ENCODE measurements at places on chromosomes 4 and X.

DNA sequence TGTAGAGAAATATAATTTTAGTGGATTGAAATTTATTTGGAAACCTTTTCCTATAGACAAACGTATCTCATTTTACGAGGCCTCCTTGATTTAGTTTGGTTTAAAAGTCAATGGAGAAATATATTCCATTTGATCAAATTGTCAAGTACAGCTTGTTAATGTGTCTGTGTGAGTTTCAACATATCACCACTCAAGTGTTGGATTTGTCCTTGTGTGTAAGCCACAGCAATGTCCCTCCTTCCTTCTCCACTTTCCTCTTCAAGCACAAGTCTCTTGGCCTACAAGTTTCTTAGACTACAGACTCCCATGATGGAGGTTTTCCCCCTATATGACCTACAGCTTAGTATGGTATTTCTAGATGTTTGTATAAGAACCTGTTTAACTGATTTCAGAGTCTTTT, 104.7 kb downstream of the SYNPO2 start:
- H3K27ac ChIP-seq = no peak overlapping the region
- H3K4me3 ChIP-seq = no peak overlapping the region
- H3K4me1 ChIP-seq = no peaks in the 10 kb centered on the region
- no peaks in the 10 kb centered on the region for H3K36me3 ChIP-seq
- peaks cover 3% of the 10 kb centered on the region for H3K27me3 ChIP-seq

DNA sequence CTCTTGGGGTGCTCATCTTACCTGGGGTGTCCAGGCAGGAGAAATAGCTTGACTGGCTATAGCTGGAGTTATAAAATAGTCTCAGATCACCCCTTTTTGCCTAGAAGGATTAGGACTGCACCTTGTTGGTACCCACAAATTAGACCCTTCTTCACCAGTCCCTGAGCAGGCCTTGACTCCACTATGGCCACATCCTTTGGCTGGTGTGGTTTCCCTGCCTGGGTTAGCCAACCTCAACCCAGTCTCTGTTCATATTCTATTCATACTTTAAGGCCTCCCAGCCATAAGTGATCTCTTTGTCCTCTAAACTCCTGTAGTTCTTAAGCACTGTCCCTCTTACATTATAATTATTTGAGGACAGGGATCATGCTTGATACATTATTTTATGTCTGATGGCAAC, 69.4 kb downstream of the ARX start:
- H3K4me1 ChIP-seq = no peaks in the 10 kb centered on the region
- no peaks in the 10 kb centered on the region for H3K27me3 ChIP-seq
- H3K36me3 ChIP-seq = peaks cover 4% of the 10 kb centered on the region
- DNase-seq = no peak
- no peak overlapping the region for H3K4me3 ChIP-seq

DNA sequence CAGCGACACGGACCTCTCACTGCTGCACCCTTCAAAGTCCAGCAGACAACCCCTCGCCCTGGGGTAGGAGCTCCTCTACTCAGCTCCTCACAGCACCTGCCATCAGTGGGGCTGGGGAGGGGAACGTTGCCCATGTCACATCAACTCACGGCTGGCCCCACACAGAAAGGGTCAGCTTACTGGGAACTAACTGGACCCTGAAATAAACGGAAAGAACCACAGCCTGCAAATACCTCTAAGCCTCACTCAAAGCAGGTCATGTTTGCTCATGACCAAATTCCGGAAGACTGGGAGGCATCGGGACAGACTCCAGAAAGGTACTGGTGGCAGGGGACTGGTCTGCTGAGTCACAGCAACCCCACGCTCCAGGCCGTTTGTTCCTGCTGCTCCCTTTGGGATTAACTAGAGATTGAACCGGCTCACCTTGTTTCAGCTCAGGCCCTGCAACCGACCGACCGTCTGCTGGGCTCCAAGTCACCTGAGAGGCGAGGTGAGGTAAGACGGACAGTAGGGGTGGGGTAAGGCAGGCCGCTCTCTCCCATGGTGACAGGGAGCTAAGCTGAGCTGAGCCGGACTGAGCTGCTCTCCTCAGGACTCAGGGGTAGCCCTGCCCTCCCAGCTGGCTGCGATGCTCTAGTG, 5.6 kb downstream of the G6PD start:
- H3K4me3 ChIP-seq = no peak overlapping the region
- peaks cover 48% of the 10 kb centered on the region for H3K4me1 ChIP-seq
- peak overlapping the region; percentile 97 for H3K27ac ChIP-seq
- no peak for DNase-seq
- H3K27me3 ChIP-seq = no peaks in the 10 kb centered on the region
- H3K36me3 ChIP-seq = peaks cover 32% of the 10 kb centered on the region

DNA sequence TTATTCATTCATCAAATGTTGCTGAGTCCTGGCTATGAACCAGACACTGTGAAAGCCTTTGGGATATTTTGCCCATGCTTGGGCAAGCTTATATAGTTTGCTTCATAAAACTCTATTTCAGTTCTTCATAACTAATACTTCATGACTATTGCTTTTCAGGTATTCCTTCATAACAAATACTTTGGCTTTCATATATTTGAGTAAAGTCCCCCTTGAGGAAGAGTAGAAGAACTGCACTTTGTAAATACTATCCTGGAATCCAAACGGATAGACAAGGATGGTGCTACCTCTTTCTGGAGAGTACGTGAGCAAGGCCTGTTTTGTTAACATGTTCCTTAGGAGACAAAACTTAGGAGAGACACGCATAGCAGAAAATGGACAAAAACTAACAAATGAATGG, 1.7 kb upstream of the AFP start:
- no peak for DNase-seq
- H3K4me3 ChIP-seq = no peak overlapping the region

DNA sequence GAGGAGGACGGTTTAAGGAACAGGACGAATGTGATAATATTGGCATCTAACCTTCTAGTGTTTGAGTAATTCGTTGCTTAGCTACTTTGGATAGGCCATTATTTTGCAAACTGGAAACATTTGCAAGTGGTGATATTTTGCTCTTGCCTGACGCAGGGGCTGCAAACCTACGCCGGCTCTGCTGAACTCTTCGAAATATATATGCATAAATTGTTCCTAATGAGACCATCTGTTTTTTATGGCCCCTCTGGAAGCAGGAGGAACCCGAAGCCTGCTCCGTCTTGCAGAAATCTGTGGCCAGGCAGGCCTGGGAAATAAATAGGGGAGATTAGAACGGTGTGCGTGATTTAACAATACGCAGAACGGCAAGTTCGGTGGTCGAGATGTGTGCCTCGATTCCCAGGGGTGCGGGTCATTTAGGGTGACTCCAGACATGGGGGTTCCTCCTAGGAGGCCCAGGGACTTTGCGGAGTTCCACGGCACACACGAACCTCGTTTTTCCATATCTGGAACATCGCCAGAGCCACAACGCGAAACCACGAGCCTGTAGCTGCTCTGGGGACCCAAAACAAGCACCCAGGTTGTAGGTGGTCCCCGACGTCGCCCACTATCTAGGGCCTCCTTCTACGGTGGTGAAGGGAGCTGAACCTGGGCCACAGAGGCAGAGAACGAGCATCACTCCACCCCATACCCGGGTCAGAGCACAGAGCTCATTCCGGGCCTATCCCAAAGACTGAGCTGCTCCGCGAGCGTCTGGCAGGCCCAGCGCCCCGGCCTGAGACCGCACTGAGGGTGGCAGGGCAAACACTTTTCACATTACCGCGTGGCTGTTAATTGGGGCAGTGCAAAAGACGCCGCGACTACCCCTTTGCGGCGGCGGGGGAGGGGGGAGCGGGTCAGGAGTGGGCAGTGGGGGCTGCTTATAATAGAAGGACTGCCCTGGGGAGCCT, 89.7 kb downstream of the BCOR start:
- DNase-seq = no peak
- peaks cover 33% of the 10 kb centered on the region for H3K27me3 ChIP-seq
- peaks cover 33% of the 10 kb centered on the region for H3K4me1 ChIP-seq
- H3K4me3 ChIP-seq = no peak overlapping the region
- H3K27ac ChIP-seq = no peak overlapping the region

DNA sequence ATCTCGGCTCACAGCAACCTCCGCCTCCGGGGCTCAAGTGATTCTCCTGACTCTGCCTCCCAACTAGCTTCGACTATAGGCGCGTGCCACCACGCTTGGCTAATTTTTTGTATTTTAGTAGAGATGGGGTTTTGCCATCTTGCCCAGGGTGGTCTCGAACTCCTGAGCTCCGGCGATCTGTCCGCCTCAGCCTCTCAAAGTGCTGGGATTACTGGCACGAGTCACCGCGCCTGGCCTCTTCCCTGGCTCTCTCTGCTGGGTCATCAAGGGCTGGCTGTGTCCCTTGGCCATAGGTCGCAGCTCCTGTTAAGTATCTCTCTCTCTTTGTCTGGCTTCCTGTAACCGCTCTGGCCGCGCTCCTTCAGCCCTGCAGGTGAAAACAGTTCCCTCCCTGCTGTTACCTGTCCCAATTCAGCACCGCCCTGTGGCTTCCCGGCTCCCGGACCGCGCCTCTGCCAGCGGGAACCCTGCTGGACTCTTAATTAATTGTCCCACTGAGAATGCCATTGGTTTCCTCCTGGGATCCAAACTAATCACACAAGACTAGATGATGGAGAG, 1.3 kb upstream of the RGS12 start:
- peaks cover 11% of the 10 kb centered on the region for H3K4me1 ChIP-seq
- no peak for DNase-seq
- peak overlapping the region; percentile 75 for H3K4me3 ChIP-seq

DNA sequence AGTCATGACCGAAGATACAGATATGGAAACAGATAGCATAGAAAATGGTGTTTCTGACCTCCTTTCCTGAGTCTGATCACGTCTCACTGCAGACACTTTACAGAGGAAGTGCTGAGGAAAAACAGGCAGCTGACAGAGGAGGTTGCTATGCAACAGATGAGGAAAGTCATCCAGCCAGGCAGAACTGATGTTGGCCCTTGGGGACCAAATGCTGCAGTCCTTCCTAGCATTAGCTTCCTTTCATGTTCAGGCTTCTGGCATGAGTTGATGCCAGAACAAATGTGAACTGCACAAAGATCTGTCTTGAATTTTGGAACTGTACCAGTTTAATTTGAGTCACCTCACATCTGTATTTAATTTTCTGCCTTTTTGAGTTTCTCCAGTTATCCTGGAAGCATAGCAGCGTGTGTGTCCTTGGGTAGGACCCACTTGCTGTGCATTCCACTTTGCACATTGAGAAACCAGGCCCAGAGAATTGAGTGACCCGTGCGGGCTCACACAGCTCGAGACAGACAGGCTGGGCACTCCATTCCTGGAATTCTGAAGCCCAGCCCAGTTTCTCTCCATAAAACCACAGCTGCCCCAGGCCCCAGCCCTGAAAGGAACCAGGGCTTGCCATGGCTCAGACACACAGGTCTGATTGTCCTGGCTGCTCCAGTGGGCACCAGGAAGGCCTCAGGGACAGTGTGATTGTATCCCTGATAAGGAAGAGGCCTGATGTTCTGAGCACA, 1.4 kb upstream of the MAGED1 start:
- peak overlapping the region; percentile 84 for H3K27ac ChIP-seq
- peaks cover 10% of the 10 kb centered on the region for H3K4me1 ChIP-seq
- H3K36me3 ChIP-seq = no peaks in the 10 kb centered on the region

- no peaks in the 10 kb centered on the region for H3K4me1 ChIP-seq
- no peaks in the 10 kb centered on the region for H3K36me3 ChIP-seq
- H3K27ac ChIP-seq = no peak overlapping the region
- H3K4me3 ChIP-seq = no peak overlapping the region
Measured at GRCh38 chrX:42028109-42028508, 104.8 kb upstream of the CASK start.

DNA sequence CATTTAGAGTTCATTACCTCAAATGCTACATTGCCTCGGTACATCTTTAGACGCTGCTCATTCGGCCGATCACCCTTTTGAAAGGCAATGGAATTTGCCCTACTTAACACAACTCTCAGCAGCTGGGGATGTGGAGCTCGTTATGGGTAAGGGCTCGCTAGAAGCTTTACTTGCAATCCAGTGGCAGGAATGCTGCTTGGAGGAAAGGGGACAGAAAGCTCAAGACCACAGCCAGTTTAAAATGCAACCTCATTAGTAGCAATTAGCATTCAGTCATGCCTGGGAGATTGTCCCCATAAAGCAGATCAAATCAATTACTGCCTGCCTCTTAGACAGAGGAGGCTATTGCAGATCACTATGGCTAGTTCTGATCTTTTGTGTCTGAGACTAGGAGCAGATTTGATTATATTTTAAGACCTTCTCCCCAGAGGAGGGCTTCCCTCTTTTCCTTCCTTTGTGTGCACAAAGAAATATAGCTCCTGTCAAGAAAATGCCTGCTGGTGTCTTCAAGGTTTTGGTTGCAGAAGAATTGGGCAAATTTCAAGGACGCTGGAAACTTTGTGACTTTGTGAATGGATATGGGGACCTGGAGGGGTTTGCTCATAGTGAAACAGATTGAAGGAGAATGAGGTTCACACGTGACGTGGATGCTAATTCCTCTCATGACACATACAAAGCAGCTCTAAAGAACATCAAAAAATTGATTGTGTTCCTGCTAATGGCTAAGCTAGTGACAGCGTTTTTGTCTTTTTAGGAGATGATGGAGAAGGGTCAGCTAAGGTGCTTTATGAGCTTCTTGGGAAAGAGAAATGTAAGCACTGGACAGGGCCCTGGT, 237.5 kb upstream of the GLRA2 start:
- H3K4me1 ChIP-seq = no peaks in the 10 kb centered on the region
- no peaks in the 10 kb centered on the region for H3K27me3 ChIP-seq

- no peak overlapping the region for H3K27ac ChIP-seq
- no peaks in the 10 kb centered on the region for H3K27me3 ChIP-seq
- no peak for DNase-seq
- no peaks in the 10 kb centered on the region for H3K36me3 ChIP-seq
- H3K4me3 ChIP-seq = no peak overlapping the region
Measured at GRCh38 chr4:98540803-98541202, 117.6 kb downstream of the TSPAN5 start.

DNA sequence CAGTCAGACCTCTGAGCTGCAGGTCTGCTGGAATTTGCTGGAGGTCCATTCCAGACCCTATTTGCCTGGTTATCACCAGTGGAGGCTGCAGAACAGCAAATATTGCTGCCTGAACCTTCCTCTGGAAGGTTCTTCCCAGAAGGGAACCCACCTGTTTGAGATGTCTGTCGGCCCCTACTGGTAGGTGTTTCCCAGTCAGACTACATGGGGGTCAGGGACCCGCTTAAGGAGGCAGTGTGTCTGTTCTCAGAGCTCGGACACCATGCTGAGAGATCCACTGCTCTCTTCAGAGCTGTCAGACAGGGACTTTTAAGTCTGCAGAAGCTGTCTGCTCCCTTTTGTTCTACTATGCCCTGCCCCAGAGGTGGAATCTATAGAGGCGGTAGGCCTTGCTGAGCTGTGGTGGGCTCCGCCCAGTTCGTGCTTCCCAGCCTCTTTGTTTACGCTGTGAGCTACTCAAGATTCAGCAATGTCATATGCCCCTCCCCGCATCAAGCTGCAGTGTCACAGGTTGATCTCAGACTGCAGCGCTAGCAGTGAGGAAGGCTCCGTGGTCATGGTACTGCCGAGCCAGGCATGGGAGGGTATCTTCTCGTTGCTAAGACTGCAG, 44.1 kb upstream of the KDR start:
- peaks cover 6% of the 10 kb centered on the region for H3K27me3 ChIP-seq
- no peaks in the 10 kb centered on the region for H3K4me1 ChIP-seq
- H3K27ac ChIP-seq = no peak overlapping the region
- H3K4me3 ChIP-seq = no peak overlapping the region
- no peaks in the 10 kb centered on the region for H3K36me3 ChIP-seq
